SK-MEL-5 (cell line): ENCODE measurements at places on chromosomes 16 and 17.

GRCh38 chr16:49057936-49058335, 223.7 kb downstream of the CBLN1 start:
- no peak for DNase-seq

GRCh38 chr16:50697881-50698767, 4.7 kb downstream of the NOD2 start:
- peak; percentile 13 for DNase-seq

- DNase-seq = no peak
Observed at GRCh38 chr16:86557587-86557986, 2.6 kb upstream of the MTHFSD start.

- no peak for DNase-seq
Observed at GRCh38 chr17:46025510-46026165, 26.6 kb downstream of the STH start.

GRCh38 chr17:73189417-73190099, 3.3 kb upstream of the COG1 start:
- DNase-seq = peak; percentile 96

DNA sequence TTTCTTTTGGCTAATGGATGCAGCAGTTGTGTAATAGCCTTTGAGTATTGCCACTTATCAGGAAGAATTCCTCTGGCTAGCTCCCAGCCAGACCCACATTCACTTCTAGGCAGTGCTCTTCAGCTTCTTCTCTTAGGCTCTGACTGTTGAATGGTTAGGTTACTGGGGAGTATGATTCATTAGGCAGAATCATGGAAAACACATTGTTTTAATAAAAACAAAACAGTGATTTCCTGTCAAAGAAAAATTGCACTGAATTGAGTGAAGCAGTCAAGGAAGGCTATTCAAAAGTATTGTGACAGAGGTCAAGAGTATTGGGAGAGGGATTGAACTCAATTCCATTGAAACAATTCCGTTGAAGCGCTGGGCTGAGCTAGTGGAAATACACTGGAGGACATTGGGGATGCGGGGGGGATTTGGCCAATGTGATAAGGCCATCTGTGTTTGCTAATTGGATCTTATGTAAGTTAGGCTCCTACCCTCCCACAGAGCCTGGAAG, 68.0 kb downstream of the CNTNAP4 start:
- no peak for DNase-seq

DNA sequence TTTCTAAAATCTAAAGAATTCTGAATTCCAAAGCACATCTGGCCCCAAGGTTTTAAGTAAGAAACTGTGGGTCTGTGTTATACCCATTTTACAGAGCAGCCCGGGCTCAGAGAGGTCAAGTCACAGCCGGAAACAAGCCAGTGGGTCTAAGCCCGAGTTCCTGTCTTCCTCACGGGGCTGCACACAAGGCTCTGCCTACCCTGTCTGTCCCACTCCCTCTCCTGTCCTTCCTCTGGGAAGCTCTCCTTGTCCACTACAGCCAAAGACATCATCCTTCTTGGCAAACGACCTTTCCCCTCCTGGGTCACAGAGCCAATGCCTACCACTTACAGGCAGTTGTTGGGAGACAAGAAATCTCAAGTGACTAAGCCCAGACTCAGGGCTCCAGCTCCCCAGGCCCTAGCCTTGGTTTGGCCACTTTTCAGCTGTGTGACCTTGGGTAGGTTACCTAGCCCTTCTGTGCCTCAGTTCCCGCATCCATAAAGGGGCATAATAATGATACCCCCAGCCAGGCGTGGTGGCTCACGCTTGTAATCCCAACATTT, 55.6 kb upstream of the MAP3K14 start:
- peak; percentile 26 for DNase-seq

DNA sequence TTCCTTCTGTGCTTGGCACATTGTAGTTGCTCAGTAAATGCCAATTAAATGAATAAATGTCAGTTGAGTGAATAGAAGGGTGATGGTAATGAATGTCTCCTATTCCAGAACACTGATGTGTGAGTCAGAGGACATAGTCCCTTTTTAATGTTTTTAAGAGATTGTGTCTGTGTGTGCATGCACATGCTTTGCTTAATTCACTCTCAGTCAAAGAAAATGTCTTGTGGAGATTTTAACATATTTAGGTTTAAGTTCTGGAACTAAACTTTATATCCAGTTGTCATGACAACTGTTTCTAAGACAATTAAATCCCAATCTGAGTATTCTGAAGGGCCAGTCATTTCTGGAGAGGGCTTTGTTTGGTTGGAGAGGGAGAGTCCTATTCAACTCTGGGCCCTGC, 255.3 kb upstream of the CDH11 start:
- DNase-seq = no peak

DNA sequence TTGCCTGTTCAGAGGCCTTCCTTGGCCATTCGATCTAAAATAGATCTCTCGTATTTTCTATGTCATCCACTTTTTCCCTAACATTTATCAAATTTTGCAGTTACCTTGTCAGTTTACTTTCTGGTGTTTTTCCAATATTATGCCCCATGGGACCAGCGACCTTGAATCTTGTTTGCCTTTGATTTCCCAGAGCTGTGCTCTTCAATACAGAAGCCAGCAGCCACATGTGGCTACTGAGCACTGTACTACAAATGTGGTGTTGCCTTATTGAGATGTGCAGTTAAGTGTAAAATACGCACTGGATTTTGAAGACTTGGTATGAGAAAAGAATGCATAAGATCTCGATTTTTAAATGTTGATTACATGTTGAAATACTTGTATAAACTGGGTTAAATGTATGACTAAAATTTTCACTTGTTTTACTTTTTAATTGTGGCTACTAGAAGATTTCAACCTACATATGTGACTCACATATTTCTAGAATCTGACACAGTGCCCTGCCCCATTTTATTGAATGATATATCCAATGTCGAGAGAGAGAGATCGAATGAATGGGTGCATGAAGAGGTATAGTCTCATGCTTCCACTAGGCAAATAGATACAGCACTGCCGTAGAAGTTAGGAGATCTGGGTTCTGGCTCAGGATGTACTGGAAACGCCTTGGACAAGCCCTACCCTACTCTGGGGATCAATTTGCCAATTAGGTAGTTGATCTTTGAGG, 824 bp upstream of the PSME3 start:
- DNase-seq = peak; percentile 24

- no peak for DNase-seq
Observed at GRCh38 chr17:53387745-53388144, 435.0 kb upstream of the KIF2B start.

- no peak for DNase-seq
Observed at GRCh38 chr17:27265333-27265732, 28.6 kb upstream of the WSB1 start.

DNA sequence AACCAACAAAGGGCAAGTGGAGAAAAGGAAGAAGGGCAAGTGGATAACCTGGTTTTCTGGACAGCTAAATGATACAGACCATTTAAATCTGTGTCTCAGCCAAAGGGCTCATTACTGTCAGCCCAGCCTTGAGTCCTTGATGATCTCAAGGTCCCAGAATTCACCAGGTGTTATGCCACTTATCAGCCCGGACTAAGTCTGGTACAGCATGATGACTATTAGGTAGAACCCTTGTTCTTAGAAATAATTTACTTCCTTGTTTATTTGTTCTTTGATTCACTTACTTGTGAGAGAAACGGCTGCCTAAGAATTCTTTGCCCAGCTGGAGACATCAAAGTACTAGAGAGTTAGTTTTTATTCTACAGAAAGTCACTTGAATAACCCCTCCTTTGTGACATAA, 3.5 kb downstream of the PDILT start:
- no peak for DNase-seq

- no peak for DNase-seq
Observed at GRCh38 chr17:61724777-61725176, 133.8 kb upstream of the NACA2 start.

DNA sequence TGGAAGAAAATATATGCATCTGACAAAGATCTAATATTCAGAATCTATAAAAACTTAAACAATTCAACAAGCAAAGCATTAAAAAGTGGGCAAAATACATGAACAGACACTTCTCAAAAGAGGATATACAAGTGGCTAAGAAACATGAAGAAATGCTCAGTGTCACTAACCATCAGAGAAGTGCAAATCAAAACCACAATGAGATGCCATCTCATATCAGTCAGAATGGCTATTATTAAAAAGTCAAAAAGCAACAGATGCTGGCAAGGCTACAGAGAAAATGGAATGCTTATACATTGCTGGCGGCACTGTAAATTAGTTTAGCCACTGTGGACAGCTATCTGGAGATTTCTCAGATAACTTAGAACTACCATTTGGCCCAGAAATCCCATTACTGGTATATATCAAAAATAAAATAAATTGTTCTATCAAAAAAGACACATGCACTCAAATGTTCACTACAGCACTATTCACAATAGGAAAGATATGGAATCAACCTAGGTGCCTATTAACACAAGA, 179.5 kb downstream of the PCTP start:
- no peak for DNase-seq

DNA sequence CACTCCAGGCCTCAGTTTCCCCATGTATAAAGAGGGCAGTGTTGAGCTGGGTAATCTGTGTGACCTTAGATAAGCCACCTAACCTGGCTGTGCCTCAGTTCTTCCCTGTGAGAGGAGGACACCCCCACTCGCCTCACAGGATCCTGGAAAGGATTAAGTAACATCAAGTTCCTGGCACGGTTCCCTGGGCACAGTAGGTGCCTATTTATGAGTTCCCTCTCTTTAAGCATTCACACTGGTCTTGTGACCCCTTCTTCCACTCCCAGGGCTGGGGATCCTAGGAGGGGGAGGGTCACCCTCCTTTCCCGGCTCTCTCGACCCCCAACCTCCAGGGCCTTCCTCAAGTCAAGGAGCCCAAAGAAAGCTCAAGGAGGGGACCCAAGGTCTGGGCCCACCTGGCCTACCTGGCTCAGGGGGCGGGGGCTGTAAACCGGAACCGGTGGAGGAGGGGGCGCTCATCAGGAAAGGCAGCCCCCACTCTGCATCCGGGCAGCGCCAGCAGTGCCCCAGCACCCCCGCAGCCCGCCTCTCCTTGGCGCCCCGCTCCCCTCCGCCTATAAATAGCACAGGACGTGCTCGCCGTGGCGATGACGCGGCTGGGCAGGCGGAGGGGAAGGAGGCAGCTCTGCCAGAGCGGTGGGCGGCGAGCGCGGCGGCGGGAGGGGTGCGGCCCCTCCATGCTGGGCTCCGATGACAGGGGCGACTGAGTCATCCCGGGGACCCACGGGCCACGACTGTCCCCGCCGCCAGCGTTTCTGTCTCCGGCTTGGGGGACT, 9.4 kb downstream of the RPL19 start:
- no peak for DNase-seq

DNA sequence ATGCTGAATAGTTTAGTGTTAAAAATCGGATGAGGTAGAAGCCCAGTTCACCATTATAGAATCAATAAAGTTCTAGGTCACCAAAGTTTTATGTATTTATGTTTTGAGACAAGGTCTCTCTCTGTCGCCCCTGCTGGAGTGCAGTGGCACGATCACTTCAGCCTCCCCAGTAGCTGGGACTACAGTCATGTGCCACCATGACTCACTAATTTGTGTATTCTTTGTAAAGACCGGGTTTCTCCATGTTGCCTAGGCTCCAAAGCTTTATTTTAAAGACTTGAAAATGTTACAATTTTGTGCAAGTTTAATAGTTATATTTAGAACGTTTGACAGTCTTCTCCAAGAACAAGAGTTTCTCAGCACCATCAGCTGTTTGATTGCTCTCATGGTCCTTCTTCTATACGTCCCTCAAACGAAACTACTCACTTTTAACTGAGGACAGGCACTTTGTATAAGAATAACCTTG, 32.1 kb downstream of the NDE1 start:
- peak; percentile 90 for DNase-seq

DNA sequence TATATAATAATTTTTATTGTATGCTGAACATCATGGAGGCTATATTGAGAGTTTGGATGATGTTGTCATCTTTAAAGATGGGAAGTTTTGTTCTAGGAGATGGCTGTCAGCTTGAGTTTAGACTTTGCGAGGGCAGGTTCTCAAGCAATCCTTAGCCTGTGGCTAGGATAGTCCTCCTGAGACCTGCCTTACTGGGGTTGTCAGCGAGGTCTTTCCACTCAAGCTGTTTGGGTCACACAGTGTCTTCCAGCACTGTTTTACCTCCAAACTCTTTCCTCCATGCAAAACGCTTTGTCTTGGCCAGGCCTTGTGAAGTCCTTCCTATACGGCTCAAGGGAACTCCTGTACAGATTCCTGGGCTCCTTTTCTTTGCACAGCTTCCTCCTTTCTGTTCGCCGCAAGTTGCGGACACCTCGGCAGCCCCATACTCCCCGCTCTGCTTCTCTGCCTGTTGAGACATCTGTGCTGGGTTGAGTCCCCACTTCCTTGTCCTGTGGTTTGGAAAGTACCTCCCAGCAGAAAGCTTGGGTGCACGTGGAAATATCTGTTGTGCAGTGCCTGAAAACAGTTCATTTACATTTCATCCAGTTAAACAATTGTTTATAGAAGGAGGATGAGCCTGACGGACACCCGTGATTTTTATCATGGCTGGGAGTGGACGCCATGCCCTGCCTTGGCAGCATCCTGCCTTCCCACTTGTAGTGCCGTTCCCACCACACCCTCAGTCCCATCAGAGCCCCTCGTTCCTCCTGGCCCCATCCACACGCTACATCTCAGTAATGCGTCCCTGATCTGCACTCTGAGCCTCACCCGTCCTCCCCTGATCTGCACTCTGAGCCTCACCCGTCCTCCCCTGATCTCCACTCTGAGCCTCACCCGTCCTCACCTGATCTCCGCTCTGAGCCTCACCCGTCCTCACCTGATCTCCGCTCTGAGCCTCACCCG, 55.0 kb upstream of the CBFA2T3 start:
- no peak for DNase-seq

DNA sequence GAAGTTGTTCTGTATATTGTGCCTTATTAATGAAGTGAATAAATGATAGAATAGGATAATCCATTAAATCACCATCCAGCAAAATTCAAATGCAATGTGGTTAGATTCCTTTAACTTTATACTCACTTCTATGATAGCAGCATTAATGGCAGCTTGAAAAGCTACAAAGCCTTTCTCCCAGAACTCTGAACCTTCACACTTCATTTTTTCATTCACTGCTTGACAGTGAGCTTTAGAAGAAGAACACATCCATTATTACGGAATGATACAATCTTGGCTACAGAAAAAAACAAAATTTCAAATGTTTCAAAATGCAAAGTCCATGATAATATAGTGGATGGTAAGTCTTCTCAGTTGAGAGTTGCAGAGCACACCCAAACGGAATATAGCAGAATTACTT, 16.4 kb downstream of the ABCA9 start:
- no peak for DNase-seq

- DNase-seq = no peak
Observed at GRCh38 chr16:65773301-65773874, 593.1 kb upstream of the CDH5 start.

DNA sequence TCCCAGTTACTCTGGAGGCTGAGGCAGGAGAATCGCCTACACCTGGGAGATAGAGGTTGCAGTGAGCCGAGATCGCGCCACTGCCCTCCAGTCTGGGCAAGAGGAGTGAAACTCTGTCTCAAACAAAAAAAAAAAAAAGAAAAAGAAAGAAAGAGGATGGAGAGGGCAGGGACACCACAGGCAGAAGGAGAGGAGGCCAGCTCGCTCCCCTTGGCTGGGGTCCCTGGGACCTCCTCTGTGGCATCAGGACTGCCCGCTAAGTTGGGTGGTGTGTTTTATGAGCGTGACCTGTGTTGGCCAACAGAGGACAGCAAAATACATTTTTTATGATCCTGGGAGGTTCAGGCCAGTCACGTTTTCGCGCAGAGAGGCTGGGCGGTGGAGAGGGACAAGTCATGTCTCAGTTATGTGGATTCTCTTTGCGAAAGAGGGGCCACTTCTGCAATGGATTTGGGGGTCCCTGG, 229.6 kb downstream of the MRTFB start:
- DNase-seq = peak; percentile 70
